ENCODE measurements at places on chromosomes 2 and 18.

- no peak for DNase-seq
Measured at GRCh38 chr18:27313678-27314077, 128.6 kb upstream of the CHST9 start.

DNA sequence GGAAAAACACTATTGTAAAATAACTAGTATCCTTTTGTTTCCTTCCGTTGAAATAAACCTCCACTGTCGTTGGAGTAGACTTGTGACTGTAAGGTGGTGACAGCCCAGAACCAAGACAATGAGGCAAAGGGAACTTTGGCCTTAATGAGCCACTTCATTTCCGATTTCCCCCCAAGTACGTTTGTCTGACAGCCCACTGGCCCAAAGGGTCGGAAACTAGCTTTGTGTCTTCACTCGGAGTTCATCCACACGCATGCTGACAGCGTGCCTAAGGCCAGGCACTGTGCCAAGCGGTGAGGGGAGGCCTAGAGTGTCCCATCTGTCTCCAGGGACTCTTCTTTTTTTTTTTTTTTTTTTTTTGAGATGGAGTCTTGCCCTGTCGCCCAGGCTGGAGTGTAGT, 21.0 kb downstream of the HJURP start:
- no peak for DNase-seq

- DNase-seq: no peak
Measured at GRCh38 chr2:39696838-39697237, 31.1 kb downstream of the TMEM178A start.

DNA sequence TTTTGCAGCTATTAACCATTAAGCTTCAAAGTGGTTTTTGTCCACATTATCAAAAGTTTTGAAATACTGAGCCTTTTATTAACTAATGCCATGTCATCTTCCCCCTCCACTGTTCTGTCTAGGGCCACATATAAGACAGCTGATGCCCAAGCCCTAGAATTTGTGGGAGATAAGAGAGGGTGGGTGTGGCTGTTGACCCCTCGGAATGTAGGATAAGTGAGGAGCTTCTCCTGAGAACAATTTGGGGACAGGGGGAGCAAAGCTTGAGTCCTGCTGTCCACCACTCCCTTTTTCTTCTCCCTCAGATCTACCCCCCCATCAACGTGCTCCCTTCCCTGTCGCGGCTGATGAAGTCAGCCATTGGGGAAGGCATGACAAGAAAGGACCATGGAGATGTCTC, 14.3 kb upstream of the ANKRD53 start:
- no peak for DNase-seq

- peak; percentile 88 for DNase-seq
Measured at GRCh38 chr18:80247393-80247841, at the start of gene PARD6G. PARD6G (minus strand) TSS chr18:80247514; CDS start chr18:80247348, 166 bp downstream.

DNA sequence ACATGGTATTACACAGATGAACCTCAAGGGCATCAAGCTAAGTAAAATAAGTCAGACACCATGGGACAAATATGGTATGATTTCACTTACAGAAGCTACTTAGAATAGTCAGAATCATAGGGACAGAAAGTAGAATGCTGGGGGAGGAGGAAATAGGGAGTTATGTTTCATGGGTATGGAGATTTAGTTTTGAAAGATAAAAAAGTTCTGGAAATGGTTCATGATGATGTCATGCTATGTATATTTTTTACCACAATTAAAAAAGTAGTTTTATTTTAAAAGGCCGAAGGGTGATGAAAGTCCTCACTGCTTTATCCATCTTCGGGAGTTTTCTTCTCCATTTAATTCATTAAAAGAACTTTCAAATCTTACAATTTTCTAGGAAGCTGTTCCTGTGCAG, 181.9 kb downstream of the CALCRL start:
- DNase-seq: no peak

DNA sequence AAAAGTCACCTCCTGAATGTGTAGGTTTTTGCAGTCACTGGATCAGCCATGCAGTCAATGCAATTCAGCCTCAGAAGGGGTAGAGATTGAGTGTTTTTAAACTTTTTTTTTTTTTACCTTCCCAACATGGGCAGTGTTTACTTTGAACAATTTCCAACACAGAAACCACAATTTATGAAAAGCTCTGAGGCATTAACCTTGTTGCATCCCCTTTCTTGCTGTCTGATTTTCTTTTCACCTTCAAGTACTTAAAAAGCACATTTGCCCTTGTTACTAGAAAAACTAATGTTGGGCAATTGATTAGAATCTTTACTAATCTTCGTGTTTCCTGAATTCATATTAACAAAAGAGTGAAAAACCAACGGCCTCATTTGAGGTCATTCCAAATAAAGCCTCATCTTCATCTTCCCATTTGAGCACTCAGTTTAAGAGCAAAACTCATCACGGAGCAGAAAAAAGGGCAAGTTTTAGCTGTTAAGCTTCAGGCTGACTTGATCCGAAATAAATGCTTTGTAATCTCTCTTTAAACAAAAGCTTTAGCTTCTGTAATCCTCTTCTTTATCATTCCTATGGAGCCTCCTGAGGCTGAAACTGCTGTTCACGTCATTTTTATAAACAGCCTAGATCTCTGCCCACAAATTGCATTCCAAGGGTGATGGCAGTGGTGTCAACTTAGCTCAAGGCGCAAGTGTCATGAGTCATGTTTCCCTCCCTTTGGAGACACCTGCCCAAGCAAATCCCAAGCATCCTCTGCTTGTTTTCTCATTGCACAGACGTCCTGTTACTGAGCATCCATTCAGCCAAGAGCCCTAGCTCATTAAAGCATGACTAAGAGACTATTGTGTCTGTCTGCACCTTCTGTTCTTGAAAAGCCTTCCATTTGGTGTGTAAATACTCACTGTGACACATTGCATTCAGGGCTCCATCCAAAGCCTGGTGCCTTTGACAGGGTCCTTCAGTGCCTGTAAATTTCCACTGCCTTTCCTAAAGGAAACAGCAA, 107.7 kb downstream of the HNMT start:
- no peak for DNase-seq

- no peak for DNase-seq
Measured at GRCh38 chr2:230575642-230576324, 136.9 kb upstream of the CAB39 start.

DNA sequence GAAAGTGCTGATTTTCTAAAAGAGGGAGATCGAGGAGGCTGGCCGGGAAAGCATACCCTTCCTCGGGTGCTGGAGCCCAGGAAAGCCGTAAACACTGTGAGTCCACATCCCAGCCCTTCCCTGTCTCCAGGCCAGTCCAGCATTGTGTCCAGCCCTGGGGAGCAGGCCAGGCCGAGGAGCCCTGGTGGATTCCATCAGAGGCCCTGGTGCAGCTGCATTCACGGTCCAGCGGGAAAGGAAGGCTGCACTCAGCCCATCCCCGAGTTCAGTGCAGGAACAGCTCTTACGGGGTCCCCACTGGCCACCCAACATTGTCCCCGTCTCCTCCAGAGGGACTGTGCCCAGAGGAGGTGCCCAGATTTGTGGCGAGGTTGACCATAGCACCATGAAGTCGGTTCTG, 218.6 kb downstream of the KLHL29 start:
- no peak for DNase-seq

GRCh38 chr2:8094526-8094925, 587.3 kb upstream of the ID2 start:
- no peak for DNase-seq

DNA sequence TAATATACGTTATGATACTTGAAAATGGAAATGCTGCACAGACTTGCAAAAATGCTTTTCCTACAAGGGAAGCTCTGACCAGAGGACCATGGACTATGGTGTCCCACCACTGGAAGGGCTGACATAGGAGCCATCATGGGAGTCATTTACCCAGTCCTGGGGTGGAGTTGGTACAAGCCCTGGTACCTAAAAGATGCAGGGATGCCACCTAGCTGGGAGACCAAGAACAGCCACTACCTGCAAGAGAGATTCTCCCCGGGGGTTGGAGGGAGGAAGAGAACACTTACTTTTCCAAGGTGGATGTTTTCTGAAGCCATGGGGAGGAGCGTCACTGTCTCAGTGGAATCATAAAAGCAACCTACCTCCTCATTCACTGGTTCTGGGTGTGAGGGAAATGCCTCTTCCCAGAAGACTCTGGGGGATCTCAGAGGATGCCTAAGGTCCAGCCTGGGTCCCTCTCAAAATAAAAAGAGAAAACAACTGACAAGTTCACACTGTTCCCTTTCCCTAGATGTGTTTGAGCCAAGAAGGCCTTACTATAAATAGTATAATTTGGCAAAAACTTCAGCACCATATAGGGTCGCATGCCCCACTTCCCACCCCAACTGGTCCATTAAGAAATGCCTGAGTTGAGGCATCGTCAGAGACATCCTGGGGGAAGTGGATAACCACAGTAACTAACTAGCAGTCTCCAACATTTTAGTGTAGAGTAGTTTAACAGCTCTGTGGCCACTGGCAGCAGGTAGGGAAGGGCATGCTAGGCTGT, 39.9 kb downstream of the REEP1 start:
- no peak for DNase-seq

DNA sequence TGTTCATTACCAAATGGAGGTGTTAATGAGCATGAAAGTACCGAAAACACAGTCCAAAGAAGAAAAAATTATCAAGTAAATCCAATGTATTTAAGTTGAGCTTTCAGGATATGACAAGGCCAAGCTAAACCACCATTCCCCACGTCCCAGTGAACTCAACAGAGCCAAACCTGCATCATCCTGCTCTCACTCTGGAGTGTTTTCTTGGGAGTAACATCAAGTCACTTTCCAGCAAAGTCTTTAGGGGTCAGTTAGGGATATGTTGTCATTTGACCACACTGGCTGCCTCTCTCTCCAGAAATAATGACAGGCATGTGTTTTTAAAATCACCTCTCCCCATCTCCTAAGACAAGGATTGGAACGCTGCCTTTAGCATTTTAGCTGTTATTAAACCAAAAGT, 140.5 kb downstream of the SRBD1 start:
- DNase-seq: peak; percentile 3

DNA sequence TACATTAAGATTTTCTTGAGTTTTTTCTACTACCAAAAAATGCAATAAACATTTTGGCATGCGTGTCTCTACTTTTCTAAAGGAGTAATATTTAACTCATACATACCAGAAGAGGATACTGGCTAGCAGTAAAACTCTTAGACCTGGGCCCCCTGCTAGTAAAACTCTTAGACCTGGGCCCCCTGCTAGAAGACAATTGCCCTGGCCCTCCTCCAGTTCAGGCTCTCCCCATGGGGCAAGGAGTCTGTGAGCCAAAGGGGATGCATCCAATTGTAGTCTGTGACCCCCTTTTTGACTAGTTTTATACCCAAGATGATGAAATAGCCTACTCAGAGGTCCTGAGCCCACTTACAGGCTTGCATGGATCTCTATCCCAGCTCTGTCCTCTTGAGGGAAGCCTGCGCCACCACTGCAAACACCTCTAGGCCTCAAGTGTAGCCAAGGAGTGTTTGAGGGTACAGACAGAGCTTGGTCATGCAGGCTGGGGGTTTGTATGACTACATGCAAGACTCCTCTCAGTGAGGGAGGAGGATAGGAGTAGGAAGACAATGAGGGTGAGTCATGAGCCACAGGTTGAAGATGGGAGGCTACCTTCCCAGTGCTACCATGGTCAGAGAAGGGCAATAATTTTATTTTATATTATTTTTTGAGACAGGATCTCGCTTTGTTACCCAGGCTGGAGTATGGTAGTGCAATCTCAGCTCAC, 45.2 kb upstream of the PGAP1 start:
- DNase-seq: no peak

- no peak for DNase-seq
Measured at GRCh38 chr2:213544940-213545339, 260.7 kb downstream of the SPAG16 start.

DNA sequence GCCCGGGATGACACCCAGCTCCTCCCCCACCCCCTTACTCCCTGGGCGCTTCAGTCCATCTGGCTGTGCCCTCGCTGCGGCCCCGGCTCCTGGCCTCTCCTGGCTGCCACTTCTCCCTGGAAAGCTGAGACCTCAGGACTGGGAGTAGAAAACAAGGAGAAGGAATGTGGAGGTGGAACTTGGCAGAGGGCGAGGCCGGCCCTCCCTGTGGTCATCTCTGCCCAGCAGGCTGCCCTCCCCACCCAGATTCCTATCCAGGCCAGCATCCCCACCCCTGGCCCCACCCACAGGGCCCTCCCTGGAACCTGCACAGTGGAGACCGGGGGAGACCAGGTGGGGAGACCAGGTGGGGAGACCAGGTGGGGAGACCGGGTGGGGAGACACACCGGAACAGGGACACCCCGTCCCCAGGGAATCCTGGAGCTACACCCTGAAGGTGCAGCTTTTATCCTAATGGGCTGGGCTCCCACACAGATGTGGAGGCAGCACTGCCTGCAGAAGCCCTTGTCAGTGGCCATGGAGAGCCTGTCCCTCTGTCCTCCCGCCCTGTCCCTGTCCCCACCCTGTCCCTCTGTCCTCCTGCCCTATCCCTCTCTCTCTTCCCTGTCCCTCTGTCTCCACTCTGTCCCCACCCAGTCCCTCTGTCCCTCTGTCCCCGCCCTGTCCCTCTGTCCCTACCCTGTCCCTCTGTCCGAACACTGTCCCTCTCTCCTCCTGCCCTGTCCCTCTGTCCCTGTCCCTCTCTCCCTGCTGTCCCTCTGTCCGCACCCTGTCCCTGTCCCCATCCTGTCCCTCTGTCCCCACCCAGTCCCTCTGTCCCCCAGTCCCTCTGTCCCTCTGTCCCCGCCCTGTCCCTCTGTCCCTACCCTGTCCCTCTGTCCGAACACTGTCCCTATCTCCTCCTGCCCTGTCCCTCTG, 157.1 kb downstream of the PXDN start:
- DNase-seq: no peak

GRCh38 chr2:205972113-205972512, 113.9 kb downstream of the INO80D start:
- no peak for DNase-seq

DNA sequence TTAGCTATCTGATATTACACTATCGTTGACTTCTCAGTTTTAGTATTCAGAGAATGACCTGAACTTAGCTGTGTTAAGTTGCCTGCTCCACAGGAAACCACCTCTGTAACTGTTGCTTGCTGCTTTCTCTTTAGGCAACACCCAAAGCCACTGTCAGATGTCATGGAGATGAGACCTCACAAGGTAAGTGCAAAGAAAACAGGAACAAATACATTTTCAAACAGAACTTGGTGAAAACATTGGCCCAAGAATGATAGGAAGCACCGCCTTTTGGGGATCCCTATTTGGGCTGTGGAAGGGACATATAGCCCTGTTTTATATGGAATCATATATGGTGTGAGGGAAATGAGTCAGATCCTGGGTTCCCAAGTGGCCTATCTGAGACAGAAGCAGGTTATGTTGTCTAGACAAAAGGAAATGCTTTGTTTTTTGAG, 143.4 kb downstream of the UBE2E3 start:
- DNase-seq: no peak

- no peak for DNase-seq
Measured at GRCh38 chr2:42789751-42790150, 2.6 kb downstream of the HAAO start.

GRCh38 chr2:73080321-73081131, 9.0 kb upstream of the SFXN5 start:
- no peak for DNase-seq

- no peak for DNase-seq
Measured at GRCh38 chr2:154960802-154961583, 262.5 kb downstream of the KCNJ3 start.

GRCh38 chr2:23107327-23107941, 277.5 kb upstream of the KLHL29 start:
- no peak for DNase-seq
